ENCODE measurements at places on chromosomes 6 and 20.

- DNase-seq, result no peak
These were observed 108.0 kb upstream of the LRFN2 start for GRCh38 chr6:40695114-40695513.

- no peak for DNase-seq
These were observed 119.0 kb upstream of the DST start for GRCh38 chr6:56761651-56762050.

DNA sequence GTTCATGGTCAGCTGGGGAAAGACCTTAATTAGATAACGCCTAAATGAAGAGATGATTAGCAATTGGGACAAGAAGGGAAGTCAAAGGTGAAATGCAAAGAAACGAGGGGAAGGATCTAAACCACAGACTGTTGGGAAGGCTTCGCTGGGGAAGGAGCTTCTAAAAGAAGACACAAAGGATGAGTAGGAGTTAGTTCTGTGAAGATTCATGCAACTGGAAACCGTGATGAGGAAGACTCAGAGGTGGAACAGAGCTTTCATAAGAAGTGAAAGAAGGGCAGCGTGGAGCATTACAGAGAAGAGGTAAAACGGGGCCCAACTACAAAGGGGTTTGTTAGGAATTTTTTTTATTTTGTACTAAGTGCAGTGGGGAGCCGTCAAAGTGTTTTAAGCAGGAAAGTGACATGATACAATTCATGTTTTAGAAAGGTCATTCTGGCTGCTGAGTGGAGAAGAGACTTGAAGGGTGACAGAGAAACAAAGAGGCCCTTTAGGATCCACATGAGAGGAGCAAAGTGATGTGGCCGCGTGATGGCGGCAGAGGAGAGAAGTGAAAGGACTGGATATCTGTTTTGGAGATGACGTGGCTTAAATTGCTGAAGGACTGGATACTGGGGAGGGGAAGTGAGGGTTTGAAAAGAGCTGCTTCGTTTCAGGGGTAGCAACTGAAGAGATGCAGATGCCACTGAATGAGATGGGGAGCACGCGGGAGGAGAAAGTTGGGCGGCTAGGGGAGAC, 33.6 kb downstream of the TTI1 start:
- no peak for DNase-seq

DNA sequence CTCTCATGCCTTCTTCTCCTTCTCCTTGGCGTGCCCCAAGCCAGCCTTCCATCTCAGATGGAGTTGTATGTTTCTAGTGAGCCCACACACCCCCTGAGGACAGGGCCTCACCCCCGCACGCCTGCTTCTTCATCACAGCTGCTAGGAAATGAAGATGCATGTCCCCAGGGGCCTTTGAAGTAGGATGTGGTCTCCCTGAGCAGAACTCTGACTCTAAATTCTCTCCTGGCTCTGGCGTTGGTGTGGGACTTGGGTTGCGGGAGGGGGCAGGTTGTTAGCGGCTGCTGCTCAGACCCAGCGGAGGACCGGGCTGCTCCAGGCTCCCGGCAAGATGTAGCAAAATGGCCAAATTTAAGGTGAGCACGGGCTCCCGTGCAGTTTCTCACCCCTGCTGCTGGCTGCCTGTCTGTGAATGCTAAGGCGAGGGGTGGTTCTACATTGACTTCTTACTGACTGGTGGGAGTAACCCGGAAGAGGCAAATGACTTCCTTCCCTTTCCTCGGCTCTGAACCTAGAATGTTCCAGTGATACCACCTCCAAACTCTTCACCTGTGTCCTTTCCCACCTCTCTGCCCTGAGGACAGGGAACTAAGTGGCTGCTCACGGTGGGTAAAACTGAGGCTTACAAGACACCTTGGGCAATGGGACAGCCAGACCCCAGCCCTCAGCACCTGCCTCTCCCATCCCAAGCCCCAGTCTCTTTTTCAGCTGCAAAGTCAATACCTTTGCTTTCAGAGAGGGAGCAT, 8.8 kb downstream of the SYNJ2 start:
- DNase-seq, result no peak

DNA sequence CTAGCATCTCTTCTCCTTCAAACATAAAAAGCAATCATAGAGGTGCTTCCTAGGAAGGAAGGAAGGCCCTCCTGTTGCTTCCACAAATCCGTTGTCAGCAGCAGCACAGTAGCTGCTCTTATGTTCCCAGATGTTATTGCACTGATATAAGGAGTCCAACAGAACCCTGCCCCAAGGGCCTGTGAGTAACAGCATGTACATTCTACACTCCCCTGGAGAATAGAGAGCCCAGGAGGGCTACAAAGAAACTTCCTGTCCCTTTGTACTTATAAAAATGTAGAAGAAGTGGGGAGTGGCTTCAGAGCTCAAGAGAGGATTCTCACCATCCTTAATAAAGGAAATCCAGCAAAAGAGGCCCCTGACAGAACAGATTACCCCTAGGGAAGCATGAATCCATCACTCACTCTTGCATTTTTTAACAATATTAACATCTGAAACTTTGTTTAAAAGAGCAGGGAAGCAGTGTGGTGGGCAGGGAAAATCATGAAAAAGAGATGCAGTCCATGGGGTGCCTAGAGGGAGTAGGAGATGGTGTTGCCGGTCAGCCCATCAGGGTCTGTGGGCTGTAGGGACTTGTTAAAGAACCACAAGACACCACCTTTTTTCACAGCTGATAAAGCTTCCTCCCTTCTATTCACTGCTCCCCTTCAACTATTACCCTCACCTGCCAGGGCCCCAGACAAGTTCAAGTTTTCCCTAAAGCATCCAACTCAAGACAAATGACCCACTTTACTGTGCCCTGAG, 104.5 kb upstream of the ADGRF1 start:
- no peak for DNase-seq

GRCh38 chr6:16803294-16804200, 42.3 kb upstream of the ATXN1 start:
- no peak for DNase-seq

GRCh38 chr6:155219858-155220301, 43.9 kb upstream of the CLDN20 start:
- DNase-seq, result no peak
